ENCODE measurements at places on chromosomes 7 and 10. TPM values are rescaled to one million over a fixed set of nuclear protein-coding genes. Genes with fewer than 3 reads are reported as not detected.

- ATAC-seq, result no peak
- no peak overlapping the region for H3K4me3 ChIP-seq
- H3K27ac ChIP-seq, result no peak overlapping the region
Observed at GRCh38 chr7:23242321-23242720, 4.3 kb upstream of the GPNMB start.

- no peak overlapping the region for H3K27ac ChIP-seq
- no peaks in the 10 kb centered on the region for H3K4me1 ChIP-seq
- no peaks in the 10 kb centered on the region for H3K27me3 ChIP-seq
- no peak for ATAC-seq
Observed at GRCh38 chr10:66943590-66943989, 17.8 kb downstream of the LRRTM3 start.

Gene APBB1IP
- total RNA-seq, result 6.8 TPM

Gene C10orf105
- not detected for total RNA-seq

- no peaks in the 10 kb centered on the region for H3K36me3 ChIP-seq
- no peaks in the 10 kb centered on the region for H3K27me3 ChIP-seq
- H3K27ac ChIP-seq, result no peak overlapping the region
- no peak overlapping the region for H3K4me3 ChIP-seq
- H3K4me1 ChIP-seq, result peaks cover 10% of the 10 kb centered on the region
Observed at GRCh38 chr7:137078781-137079180, 210.3 kb downstream of the CHRM2 start.

- no peaks in the 10 kb centered on the region for H3K36me3 ChIP-seq
- peaks cover 20% of the 10 kb centered on the region for H3K27me3 ChIP-seq
- ATAC-seq, result no peak
- H3K4me1 ChIP-seq, result no peaks in the 10 kb centered on the region
- H3K27ac ChIP-seq, result no peak overlapping the region
- H3K4me3 ChIP-seq, result no peak overlapping the region
Observed at GRCh38 chr10:111087968-111088505, 11.2 kb downstream of the ADRA2A start.
